ENCODE measurements at places on chromosomes 16 and 17. TPM values are rescaled to one million over a fixed set of nuclear protein-coding genes. Genes with fewer than 3 reads are reported as not detected.

The RNF157 gene
- total RNA-seq: not detected

The RRAD gene
- not detected for total RNA-seq

The CISD3 gene
- 6.8 TPM for total RNA-seq

The CAPN15 gene
- total RNA-seq: 51.3 TPM

DNA sequence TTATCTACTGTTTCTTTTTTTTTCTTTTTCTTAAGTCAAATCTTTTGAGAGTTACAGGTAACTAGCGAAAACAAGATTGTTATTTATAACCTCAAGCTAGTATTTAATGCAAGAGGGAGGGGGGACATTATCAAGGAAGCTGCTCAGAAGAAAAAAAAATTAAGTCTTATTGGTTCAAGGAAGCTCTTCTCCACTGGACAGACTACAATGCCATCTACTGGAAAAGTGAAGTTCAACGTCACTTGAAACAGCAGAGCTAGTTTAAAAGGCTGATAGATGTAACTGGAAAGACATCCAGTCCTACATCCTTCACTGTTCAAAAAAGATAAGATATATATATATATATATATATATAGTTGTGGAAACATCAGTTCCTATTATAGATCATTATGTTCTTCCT is 418.0 kb upstream of the PSMD7 start:
- no peaks in the 10 kb centered on the region for H3K4me1 ChIP-seq
- no peaks in the 10 kb centered on the region for H3K27me3 ChIP-seq
- no peaks in the 10 kb centered on the region for H3K36me3 ChIP-seq
- H3K4me3 ChIP-seq: no peak overlapping the region
- DNase-seq: peak; percentile 82

GRCh38 chr16:31202414-31203375 is at the start of gene PYCARD:
PYCARD (minus strand) TSS chr16:31202760; CDS start chr16:31202690, 70 bp downstream.
- no peak within 1 kb of the TSS for H3K27ac ChIP-seq
- peaks cover 28% of the 10 kb centered on the region for H3K4me1 ChIP-seq
- H3K36me3 ChIP-seq: no peaks in the 10 kb centered on the region
- peak within 1 kb of the TSS; percentile 72 for H3K4me3 ChIP-seq
- DNase-seq: peak; percentile 71
- no peaks in the 10 kb centered on the region for H3K27me3 ChIP-seq

DNA sequence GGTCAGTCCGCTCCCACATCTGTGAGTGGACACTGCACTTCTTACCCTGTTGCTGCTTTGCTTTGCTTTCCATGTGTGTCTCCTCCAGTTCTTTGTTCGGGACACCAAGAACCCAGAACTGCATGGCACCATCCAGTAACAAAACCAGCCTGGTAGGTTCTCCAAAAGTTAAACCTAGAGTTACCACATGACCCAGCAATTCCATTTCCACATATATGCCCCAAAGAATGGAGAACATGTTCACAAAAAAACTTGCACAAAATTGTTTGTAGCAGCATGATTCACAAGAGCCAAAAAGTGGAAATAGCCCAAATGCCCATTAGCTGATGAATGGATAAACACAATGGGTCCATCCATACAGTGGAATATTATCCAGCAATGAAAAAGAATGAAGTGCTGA is 10.3 kb upstream of the CCL22 start:
- H3K4me1 ChIP-seq: peaks cover 9% of the 10 kb centered on the region
- no peak for DNase-seq
- H3K27me3 ChIP-seq: no peaks in the 10 kb centered on the region
- no peaks in the 10 kb centered on the region for H3K36me3 ChIP-seq

GRCh38 chr16:28974007-28974436 is 556 bp upstream of the SPNS1 start:
- peak overlapping the region; percentile 48 for H3K27ac ChIP-seq
- no peaks in the 10 kb centered on the region for H3K27me3 ChIP-seq
- H3K4me3 ChIP-seq: peak overlapping the region; percentile 95
- H3K4me1 ChIP-seq: peaks cover 19% of the 10 kb centered on the region
- H3K36me3 ChIP-seq: no peaks in the 10 kb centered on the region

DNA sequence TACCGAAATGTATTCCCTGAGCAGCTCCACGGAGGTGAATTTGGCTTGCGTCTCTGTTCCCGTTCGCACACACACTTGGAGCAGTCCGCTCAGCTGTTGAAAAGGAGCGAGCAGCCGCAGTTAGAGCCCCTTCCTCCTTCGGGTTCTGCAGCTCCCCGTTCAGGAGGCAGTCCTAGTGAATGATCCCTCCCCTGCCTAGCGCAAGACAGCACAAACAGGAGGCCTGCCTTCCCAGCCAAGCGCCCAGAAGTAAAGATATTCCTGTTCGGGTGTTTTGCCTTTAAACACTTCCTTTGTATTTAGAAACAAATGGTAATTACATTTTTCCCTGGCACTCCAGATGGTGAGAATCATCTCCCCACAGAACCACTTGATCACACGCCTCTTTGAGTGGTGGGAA is 64.7 kb downstream of the ABCC12 start:
- no peaks in the 10 kb centered on the region for H3K27me3 ChIP-seq
- no peak overlapping the region for H3K4me3 ChIP-seq
- H3K36me3 ChIP-seq: no peaks in the 10 kb centered on the region
- DNase-seq: no peak
- H3K27ac ChIP-seq: no peak overlapping the region

GRCh38 chr17:43936434-43936833 is 5.8 kb downstream of the PPY start:
- no peak overlapping the region for H3K4me3 ChIP-seq
- no peak for DNase-seq
- no peak overlapping the region for H3K27ac ChIP-seq
- no peaks in the 10 kb centered on the region for H3K36me3 ChIP-seq
- H3K27me3 ChIP-seq: no peaks in the 10 kb centered on the region

GRCh38 chr16:30757316-30757715 is 4.5 kb downstream of the CFAP119 start:
- no peak overlapping the region for H3K4me3 ChIP-seq
- no peak for DNase-seq
- peaks cover 10% of the 10 kb centered on the region for H3K36me3 ChIP-seq
- no peak overlapping the region for H3K27ac ChIP-seq

Measured in Karpas-422 (cell line).